AG04449 (cell line): ENCODE measurements at places on chromosomes 5 and 9.
A peak's percentile ranks its signal among the peaks of the same experiment; 100 is the strongest.

DNA sequence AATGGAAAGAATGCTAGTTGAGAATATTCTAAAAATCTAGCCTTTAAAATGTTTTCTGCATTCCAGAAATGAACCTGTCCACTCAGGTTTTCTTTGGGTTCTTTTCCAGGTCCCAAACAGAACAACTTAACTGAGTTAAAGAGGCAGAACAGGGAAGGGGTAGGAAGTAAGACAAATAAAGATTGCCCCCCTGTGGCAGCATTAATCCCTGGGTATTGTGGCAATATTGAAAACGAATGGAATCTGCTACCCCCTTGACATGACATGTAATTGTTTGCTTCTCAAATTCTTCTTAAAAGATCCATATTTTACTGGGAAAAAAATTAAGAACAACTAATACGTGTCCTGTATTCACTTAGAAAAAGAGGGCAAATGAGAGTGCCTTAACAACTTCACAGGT, 9.3 kb upstream of the RBM22 start:
- no peak for DNase-seq

- DNase-seq, result no peak
Measured at GRCh38 chr5:139669662-139670368, 21.7 kb downstream of the CXXC5 start.

- no peak for DNase-seq
Measured at GRCh38 chr9:97535771-97536170, 34.3 kb downstream of the TMOD1 start.

- DNase-seq, result no peak
Measured at GRCh38 chr9:6354072-6354686, 26.0 kb downstream of the TPD52L3 start.

DNA sequence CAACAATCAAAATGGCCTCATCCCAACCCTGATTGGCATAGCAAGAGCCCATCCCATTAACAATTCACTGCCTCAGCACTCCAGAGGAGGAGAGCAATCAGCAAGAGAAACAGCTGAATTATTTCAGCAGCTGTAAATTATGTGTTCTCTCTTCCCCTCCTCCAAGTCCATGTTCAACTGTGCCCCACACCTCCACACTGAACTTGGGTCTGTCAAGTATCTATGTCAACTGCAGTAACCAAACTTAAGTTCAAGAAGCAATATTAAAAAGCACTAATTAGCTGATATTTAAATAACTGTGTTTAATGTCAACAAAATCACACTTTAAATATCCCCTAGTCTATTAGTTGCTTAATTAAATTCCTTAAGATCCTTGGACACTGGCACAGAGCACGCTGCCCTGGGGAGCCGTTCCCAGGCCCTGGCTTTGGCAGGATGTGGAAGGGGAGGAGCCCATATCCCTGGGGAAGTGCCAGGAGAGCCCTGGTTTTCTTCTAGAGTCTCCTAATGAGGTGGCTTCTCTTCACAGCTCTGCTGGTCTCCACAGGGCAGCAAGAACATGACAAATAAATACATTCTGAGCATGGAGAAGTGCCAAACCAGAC, 50.6 kb downstream of the SIL1 start:
- peak; percentile 19 for DNase-seq

DNA sequence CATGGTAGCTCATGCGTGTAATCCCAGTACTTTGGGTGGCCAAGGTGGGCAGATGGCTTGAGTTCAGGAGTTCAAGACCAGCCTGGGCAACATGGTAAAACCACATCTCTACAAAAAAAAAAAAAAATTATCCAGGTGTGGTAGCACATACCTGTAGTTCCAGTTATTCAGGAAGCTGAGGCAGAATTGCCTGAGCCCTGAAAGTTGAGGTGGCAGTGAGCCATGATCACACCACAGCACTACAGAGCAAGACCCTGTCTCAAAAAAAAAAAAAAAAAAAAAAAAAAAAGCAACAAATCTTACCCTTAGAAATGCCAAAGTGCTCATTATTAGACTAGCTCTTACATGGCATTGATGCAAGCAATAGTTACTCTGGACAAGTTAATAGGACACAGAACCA, 724.9 kb downstream of the MAT2B start:
- no peak for DNase-seq

DNA sequence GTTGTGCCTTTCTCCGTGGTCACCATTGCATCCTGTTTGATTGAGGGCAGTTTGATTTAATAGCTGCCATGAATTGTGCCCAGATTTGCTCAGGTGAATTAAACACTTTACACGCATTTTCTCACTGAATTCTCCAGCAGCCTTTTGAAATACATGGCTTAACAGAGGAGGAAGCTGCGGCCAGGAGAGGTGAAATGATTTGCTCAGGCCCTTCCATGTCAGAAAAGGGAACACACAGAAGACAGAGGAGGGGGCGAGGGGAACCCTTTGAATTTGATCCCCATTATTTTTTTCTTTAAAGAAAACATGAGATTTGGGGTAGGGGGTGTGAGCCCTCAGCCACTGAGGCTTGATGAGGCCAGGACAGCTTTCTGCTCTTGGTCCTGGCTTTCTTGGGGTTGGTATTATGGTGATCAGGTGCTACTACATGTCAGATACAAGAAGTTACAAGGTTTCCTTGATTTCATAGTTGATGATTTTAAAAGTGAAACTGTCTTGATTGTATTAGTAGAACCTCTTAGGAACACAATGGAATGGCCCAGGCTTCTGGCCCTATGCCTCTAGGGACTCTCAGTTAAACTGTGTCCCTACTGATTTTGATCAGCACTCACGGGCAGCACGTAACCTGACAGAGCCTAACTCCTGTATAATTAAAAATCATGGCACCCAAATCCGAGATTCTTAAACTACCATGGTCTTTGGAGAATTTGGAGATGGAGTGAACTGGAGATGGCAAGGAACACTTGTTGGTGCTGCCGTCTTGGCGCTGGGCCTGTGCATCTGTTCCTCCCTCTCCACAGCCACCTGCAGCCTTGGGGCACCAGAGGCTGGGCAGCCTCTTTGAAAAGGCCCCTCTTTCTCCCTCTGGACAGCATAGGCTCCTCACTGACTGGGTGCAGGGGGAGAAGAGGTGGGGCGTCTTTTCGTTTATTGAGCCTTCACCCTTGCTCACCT, 107.9 kb downstream of the TRIO start:
- DNase-seq, result no peak

GRCh38 chr5:149079883-149080282, 17.0 kb upstream of the SH3TC2 start:
- no peak for DNase-seq

- DNase-seq, result no peak
Measured at GRCh38 chr5:24555229-24555628, 89.5 kb downstream of the CDH10 start.

GRCh38 chr5:116428966-116429365, 145.7 kb downstream of the SEMA6A start:
- no peak for DNase-seq

DNA sequence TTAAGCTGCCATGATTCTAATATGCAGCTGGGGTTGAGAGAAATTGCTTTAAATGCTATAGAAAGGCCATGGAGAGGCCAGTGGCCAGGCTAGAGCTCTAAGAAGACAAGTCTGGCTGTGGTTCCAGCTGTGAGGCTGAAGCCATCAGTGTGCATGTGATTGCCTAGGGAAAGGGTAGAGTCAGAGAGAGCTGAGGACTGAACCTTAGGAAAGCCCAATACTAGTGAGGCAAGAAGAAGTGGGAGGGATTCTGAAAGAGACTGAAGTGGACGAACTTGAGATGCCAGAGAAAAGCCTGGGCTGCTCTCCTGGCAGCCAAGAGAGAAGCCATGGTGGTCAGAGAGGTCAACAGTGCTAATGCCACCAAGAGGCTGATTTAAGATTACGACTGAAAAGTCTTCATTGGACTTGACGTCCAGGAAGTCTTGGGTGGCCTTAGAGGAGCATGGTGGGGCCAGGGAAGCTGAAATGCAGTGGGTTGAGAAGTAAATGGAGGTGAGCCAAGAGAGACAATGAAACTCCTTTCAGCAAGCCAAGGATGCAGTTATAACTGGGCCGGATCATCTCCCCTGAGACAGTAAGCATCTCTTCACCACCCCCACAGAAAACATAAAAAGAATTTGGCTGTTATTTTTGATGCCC, 133.2 kb downstream of the TMEM174 start:
- DNase-seq, result no peak

DNA sequence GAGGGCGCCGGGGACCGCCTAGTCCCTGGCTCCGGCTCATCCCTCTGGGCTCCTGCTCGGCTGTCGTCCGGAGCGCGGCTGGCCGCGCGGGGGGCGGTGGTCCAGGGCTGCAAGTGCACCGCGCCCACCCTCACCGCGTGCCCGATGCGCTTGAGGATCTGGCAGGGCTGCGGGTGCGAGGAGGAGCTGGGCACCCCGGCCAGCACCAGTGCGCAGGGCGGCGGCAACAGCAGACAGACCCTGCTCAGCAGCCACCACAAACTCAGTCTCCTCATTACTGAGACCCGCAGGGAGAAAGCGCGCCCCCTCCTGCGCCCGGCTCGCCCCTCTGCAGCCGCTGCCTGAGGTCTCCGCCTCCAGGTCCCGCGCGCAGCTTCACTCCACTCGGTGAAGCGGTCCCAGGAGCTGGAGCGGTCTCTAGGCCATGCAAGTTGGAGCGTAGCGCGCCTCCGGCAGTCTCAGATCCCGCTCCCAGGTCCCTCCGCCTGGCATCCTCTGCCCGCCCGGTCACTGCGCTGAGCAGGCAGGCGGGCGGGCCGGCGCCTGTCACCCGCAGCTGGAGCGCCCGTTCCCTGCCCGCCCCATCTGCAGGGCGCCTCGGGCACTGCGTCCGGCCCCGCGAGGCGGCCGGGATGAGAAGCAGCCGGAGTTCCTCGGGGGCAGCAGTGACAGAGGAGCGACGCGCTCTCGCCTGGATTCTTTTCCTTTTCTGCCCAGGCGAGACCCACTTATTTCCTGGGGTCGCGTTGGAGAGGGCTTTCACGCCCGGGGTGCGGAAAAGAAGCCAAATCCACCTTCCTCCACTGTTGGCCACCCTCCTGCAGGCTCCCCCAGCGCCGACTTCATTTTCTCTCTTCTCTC, 512 bp downstream of the GRIN3A start:
- no peak for DNase-seq

GRCh38 chr5:35804201-35804653, 52.5 kb upstream of the IL7R start:
- DNase-seq, result no peak

DNA sequence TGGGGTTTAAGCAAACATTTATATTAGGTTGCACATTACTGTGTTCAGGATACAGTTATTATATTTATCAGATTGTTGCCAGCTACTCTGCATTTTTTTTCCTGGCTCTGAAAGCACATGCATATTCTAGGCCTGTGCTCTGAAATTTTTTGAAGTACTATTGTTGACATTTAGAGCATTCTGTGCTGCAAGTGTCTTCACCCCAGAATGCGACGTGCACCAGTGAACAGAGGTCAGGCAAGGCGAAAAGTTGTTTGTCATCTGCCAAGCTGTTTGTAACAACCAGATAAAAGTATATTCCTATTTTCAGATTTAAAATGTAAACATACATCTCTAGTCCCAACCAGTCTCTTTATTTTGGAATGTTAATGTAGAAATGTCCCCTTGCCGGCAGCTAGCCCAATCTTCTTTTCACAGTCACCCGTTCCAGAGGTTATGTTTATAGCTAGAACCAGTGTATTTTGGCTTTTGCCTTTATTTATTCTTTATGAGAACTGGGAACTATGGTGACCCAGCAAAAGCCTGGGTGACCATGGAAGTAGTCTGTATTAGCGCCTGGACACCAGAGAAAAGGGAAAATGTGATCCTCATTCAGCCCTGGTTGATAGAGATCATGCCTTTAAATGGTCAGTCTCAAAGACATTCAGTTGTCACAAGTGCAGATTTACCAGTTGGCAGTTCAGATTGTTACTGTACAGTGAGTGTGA, 84.6 kb downstream of the NDUFAF2 start:
- no peak for DNase-seq

DNA sequence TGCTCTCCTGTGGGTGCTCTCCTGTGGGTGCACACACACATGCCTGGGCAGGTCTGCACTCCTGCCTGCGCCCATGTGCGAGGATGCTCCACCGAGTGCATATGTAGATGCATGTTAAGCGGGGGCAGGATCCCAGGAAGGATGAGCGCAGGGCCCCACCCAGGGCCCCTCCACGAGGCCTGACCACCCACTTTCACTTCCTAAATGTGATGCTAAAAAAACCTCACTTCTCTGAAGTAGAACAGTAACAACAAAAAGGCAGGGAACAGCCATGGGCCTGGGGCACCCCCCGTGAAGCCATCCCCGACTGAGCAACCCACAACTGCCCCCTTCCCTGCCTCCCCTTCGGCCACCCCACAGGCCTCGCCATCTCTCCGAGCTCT, 48.2 kb upstream of the SARDH start:
- DNase-seq, result no peak

DNA sequence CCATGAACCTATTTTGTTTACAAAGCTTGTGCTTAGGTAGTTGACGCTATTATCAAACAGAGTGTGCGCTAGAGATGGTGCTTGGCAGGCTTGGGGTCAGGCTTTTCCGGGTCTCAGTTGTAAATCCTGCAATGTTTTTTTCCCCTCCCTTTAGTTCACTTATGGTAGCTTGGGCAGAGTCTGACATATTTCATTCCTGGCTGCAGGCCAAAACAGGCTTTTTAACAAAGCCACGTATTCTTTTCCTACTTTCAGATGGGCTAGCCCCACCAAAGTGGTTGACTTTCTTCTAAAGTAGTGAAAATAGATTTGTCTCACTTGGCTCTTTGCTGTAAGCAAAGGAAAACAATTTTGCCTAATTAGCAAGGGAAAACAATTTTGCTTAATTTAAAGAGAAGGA, 58.0 kb upstream of the FBN2 start:
- no peak for DNase-seq

DNA sequence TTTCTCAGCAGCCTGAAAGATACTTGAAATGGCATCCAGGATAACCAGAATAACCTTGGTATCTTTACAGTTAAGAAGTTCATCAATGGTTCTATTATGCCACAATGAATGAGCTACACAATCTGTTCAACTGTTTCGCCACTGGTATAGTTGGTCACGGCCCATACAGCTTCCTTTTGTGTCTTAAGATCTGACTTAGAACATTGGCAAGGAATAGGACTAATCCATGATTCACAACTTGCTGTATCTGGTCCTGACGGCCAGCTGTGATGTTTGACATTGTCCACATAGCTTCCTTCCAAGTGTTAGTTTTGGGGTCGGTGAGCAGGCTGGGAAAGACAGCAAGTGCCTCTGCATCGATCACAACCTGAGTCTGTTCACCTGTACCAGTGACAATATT, 113.3 kb upstream of the RAD23B start:
- no peak for DNase-seq

DNA sequence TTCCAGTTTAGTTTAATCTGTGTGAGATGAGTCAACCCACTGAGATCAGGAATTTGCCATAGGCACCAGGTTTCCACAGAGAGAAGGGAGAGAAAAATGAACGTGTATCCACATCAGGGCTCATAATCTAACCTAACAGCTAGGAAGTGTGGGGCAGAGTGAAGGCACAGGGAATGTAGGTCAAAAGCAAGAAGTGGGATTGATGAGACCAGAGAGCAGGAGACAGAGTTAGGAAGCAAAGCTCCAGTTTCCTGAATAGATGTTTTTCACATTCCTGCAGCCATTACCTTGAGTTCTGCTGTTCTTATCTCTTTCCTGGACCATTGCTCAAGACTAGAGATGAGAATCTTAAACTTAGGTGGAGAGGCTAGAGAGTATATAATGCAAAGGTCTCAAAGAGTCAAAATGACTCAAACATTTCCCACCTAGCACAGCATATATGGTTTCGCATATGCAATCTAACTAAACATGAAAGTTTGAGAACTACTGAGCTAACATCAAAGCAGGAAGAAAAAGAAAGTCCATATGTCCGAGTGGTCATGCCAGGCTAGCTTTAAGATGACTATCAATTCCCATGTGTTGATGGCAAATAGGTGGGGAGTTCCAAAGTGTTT, 41.1 kb upstream of the GNAQ start:
- no peak for DNase-seq
